ENCODE measurements at places on chromosomes 16 and 17.

DNA sequence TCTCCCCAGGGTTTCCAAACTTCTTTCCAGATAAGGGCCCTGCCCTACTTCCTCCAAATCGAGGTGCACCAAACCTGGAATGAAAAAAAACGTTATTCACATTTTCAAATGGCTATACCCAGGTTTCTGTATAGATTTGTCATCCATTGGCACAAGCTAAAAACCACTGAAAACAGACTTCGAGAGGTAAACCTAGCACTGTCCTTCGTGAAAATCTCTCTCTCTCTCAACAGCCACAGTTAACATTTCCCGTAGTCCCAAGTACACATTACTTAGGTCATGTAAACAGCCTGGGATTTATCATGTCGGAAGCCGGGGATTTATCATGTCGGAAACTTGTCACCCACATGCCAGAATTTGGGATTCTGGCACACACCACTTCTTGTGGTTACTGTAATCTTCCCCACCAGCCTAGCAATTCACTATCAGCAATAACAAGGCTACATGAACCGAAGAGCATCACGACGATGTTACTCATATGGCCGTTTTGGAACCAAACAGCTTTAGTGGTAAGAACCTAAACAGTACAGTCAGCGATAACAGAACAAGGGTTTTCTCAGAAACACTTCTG lies 1.2 kb downstream of the DDX5 start:
- DNase-seq: no peak

- no peak for DNase-seq
These were observed 8.5 kb downstream of the GFOD2 start for GRCh38 chr16:67710607-67711006.

- no peak for DNase-seq
These were observed 359.1 kb downstream of the WWOX start for GRCh38 chr16:78458588-78458987.

DNA sequence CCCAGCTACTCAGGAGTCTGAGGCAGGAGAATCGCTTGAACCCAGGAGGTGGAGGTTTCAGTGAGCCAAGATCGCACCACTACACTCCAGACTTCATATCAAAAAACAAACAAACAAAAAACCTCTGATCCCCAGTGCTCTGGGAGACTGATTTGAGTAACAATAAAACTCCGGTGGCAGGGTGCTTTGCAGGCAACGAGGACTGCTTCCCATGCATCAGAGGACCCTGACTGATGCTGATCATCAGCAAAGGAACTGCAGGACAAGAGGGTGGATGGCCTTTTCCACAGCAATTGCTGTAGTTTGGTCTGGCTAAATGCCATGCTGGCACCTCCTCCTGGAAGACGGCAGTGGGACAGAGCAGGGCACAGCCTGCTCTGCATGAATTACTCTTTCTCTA lies 6.4 kb upstream of the SLC39A11 start:
- DNase-seq: no peak

- no peak for DNase-seq
These were observed 8.4 kb upstream of the SPDYE4 start for GRCh38 chr17:8766731-8767130.

DNA sequence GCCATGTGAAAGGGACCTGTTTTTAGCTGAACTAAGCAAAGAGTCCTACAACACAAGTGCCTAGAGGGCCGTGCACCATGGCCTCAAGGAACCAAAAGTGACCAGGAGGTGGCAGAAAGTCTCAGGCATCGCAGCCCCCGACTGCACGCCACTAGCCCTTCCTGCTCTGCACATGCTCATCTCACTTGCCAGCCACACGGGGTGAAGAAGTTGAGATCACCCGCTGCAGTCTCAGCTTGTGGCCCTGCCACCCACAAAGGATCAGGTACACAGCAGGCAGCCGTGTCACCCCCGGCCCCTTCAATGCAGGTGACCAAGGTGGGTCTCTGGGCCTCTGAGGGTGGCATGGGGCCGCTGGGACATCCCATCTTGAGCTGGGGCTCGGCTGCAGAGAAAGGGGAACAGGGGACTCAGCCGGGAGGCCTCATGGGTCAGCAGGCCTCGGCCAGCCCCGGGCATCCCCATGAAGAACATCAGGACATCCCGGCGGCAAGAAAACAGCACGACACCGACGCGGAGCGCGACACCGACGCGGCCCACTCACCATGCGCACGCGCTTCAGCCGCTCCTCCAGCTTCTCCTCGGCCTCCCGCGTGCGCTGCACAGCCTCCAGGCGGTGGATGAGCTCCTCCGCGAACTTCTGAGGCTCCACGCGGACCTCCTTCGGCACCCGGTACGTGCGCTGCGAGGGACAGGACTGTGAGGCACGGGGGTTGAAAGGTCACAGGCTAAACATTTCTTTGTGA lies 21.0 kb downstream of the PDIA2 start:
- no peak for DNase-seq

DNA sequence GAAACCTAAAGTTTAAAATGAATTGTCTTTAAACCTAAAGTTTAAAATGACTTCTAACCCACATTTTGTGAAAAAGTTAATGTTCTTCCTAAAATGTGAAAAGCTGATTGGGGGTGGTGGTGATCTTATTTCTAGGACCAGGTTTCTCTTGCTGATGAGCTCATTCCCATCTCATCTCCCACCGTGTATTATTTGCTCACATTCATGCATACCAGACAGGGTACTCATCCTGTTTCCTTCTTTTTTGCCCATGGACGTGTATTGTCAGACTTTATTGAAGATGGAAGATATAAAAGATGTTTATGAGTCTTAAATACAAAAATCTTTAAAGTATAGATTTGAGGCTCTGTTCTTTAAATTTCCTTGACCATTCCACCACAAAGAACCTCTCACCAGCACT lies 70.1 kb upstream of the MPHOSPH6 start:
- DNase-seq: no peak

GRCh38 chr17:19487024-19487600 lies 46.5 kb upstream of the SLC47A1 start:
- no peak for DNase-seq

GRCh38 chr16:4520913-4521312 lies 17.7 kb downstream of the CDIP1 start:
- no peak for DNase-seq

DNA sequence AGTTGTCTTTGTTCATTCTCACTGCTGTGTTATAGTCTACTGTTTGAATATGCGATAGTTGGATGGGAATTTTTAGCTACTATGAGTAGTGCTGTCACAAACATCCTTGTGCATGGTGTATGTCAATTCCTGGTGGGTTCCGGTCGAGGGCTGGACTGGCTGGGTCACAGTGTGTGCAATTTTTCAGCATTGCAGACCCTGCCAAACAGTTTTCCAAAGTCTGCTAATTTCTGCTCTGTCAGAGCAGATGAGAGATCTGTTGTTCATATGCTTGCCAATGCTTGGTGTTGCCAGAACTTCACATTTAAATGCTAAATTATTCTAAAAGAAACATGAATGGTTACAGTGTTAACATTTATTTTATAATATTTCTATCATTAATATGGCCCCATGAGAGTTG lies 3.6 kb upstream of the C16orf96 start:
- no peak for DNase-seq

GRCh38 chr16:11201498-11202259 lies 54.3 kb downstream of the SOCS1 start:
- no peak for DNase-seq

DNA sequence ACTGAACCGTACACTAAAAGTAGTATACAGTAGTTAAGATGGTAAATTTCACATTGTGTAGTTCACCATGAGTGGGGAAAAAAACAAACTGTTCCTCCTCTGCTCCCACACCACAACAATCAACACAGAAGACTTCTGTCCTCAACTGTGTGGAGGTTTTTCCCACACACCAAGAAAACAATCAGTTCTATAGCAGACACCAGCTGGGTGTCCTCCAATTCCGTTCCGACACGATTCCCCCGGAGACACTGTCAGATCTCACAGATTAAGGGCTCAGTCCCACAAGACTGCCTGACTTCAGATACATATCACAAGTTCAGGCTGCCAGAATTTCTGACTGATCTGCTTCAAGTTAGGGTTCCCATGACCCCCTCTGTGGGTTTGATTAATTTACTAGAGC lies 31.8 kb downstream of the BBS2 start:
- no peak for DNase-seq

DNA sequence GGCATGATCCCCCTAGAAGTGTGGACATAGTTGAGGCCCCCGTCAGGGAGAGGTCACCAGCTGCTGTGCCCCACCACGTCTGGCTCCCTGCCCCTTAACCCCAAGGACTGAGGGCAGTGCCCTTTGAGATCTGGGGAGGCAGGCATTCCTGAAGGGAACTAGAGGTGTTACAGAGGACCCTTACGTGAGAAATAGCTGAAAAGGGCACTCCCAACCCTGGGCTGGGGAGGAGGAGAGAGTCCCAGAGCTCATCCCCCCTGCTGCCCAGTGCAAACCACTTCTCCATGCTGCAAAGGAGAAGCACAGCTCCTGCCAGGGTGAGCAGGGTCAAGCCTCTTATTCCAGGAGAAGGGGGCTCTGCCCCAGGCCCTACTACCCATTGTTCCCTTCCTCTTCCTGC lies 10.3 kb upstream of the MINK1 start:
- DNase-seq: no peak

DNA sequence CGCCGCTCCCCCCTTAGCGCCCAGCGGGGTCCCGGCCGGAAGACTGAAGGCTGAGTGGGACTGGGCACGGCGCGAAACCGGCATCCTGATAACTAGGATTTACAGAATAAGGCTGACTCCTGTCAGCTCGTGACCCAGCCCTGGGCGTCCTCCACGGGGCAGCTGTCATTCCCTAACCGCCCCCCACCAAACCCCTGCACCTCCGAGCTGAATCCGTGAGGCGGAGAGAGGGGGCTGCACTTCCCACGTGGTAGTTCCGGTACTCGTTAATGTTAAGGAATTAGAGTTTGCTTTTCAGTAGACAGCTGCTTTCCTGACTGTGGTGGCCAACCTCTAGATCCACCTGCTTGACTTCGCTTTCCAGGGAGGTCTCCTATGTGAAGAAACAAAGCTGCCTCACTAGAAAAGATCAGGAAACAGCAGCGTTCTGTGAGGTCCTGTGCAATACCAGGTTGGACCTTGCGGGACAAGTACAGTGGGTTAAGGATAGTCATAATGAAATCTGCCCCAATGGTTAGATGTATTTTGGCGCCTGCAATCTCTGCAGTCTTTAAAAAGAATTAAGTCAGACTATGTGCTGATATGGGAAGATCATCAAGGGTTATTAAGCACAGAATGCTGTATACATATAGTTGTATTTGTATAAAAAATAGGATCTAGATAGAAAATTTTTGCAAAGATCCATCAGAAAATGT lies 1.1 kb upstream of the WBP2 start:
- no peak for DNase-seq

DNA sequence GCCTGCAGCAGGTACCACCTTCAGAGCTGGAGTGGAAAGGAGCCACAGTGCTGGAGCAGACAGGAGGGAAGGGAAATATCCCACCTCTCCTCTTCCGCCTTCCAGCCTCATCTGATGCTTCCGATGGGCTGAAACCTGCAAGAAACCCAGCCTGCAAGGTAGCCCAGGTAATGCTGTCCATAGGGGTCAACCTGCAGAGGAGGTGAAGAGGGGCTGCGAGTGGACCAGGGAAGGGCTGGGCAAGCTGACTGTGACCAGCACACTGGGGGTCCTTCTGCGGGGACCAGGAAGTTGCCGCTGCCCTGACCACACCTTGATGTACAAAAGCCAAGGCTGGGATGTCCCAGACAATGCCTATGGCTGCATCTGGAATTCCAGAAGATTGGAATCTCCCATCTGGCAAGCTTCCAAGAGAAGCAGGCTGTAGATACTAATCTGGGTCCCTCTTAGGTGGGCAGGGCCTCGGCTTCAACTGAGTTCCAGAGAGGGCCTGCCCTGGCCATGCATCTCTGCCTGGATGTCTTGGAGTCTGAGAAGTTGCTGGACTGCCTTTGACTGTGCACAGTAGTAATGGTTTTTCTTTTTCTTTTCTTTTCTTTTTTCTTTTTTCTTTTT lies 5.8 kb downstream of the FOXL1 start:
- no peak for DNase-seq

DNA sequence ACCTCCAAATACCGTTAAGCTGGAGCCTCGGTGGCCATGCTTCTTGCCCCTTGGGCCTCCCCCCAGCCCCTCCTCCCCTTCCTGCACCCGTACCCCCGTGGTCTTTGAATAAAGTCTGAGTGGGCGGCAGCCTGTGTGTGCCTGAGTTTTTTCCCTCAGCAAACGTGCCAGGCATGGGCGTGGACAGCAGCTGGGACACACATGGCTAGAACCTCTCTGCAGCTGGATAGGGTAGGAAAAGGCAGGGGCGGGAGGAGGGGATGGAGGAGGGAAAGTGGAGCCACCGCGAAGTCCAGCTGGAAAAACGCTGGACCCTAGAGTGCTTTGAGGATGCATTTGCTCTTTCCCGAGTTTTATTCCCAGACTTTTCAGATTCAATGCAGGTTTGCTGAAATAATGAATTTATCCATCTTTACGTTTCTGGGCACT lies 928 bp downstream of the HBA1 start:
- no peak for DNase-seq

GRCh38 chr17:81491181-81491581 lies 21.4 kb downstream of the ACTG1 start:
- no peak for DNase-seq

GRCh38 chr16:82735673-82736091 lies 108.9 kb downstream of the CDH13 start:
- DNase-seq: no peak

GRCh38 chr16:76108460-76108859 lies 168.7 kb upstream of the CNTNAP4 start:
- DNase-seq: no peak

GRCh38 chr17:47894498-47895346 lies 1.3 kb upstream of the SP2 start:
- DNase-seq: no peak

Measured in T-helper 2 cell (primary cell).